ENCODE measurements at places on chromosomes 4 and X.

DNA sequence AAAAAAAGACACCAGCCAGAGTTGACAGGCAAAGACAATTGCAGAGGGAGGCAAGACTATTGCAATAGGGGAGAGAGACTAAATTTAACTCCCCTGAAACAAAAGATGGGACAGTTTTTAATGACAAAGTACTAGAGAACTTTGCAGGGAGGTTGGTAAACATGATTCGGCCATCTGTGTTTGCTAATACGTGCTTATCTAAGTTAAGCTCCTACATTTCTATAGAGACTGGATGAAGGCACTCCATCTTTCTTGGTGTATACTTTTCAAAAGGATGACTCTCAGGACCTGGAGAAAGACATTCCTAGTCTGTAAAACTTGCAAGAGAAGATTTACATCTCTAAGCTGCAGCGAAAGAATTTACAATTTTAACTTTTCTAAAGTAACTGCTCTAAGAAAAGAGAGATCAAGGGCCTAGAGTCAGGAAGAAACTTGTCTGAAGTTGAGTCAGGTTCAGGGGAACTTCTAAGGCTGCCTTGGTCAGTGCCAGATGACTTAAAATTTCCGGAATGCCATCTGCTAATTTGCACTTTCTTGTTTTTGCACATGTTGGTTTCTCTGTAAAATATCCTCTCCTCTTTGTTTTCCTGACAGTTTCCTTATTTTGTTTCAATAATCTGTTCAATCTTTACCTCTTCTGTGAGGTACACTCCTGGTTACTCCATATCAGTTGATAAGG lies 10.6 kb downstream of the ADAM29 start:
- no peak for DNase-seq

DNA sequence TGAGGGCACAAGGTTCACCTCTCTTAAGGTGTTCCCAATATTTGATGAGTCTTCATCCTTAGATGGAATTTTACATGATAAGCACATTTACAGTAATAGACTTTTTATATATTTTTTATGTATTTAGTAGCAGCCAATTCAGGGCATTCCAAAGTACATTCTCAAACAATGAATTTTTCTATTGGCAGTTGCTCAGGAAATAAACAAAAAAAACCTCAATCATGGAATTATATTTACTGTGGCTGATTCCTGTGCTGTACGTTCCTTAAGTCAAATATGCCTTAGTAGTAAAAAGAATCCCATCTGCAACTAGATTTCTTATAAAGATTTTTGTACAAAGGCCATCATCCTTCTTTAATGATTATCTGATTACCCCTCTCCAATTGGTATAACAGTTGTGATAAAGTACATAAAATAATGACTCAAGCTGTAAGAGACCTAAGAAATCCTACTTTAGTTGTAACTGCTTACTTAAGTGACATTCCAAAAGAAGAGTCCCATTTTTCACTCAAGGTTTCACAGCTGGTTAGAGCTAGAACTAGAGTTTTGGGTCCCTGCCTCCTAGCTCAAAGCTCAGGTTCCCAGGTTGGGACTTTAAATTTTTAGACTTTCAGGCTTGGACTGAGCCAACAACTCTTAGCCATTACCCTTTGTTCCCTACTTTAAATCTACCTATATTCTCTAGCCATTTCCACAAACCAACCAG lies 152.7 kb downstream of the FHIP1A start:
- DNase-seq = no peak

GRCh38 chr4:109334129-109335105 lies 32.0 kb upstream of the COL25A1 start:
- DNase-seq = no peak

GRCh38 chr4:11160288-11160687 lies 268.4 kb downstream of the HS3ST1 start:
- no peak for DNase-seq

DNA sequence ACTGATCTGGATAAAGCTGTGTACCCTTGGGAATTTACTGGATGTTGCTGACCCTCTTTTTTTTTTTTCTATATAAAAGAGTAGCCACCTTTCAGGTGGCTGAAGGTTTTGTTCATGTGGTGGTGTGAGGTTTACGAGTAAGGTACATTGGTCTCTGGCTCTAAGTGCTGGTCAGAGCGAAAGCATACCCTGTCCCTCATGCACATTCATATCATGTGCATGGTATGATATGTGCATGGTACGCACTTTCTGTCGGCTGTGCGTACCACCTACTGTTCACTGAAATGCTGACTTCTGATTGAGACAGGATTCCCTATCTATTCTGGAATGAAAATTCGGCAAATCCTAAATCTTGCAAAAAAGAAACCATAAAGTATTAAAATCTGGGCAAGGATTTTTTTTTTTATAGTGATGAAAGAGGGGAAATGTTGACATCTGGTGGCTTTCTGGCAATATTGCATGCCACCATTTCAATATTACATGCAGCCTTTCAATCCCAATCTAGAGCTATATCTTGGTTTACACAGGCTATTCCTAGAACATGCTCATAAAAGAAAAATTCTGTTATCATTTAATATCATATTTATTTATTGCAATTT lies 32.8 kb downstream of the FAM149A start:
- no peak for DNase-seq

DNA sequence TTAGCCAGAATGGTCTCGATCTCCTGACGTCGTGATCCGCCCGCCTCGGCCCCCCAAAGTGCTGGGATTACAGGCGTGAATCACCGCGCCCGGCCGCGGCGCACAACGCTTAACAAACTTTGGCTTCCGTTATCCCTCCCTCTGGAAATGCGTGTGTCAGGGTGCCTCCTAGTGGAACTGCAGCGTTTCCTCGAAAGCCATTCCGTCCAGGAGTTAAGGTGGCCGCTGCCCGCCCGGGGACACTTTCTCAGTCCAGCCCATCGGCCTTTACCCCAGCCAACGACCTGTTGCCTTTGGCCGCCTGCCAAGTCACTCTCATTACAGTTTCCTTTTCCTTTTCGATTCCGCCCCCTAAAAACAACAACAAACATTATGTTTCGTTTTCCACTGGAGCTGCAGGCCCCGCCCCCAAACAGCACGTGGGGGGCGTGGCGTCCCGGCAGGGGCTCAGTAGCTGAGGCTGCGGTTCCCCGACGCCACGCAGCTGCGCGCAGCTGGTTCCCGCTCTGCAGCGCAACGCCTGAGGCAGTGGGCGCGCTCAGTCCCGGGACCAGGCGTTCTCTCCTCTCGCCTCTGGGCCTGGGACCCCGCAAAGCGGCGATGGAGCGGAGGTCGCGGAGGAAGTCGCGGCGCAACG lies at the start of gene HERC5:
Gene HERC5 (plus strand): TSS at position 450 of the 637 bp plus-strand sequence. CDS start 151 bp downstream, at position 601.
- peak; percentile 91 for DNase-seq

DNA sequence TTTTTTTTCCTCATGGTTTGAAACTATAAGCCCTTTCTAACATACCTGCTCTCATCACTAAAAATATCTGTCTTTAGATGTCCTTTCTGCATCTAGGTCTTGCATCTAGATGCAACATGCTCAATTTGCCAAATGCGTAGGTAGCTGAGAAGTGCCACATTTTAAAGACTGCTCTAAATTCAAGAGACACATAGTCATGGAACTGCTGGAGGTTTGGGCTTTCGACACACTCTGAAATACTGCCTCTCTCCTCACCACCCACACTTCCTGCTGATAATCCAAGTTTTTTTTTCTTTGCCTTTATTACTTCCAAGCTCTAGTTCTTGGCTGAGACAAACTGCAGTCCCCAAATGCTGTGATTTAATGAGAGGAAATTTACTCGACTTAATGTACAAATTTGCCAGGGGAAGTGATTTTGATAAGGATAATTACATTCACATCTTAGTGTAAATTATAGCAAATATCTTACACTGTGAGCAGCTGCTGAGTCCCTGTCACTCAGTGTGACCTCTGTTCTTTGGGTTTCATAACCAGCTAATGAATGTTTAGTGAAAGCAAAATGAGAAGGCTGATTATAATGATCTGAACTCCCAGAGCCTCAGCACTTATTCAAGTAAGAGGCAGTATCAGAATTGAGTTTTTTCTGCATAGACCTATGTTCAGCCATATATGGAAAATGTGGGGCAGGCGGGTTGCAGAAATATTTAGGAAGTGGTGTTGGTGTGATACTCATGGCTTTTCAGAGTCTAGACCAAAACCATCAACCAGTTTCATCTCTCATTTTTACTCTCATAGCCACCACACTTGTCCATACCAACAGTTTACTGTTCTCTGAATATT lies 31.3 kb downstream of the DRD5 start:
- DNase-seq = no peak

GRCh38 chr4:123248085-123248659 lies 148.4 kb upstream of the SPRY1 start:
- no peak for DNase-seq

GRCh38 chr4:16225863-16226815 lies at the start of gene TAPT1:
TAPT1 (minus strand) TSS chr4:16226471; CDS start chr4:16226457, 14 bp downstream.
- DNase-seq = peak; percentile 91

GRCh38 chr4:170090352-170091052 lies 746 bp upstream of the AADAT start:
- DNase-seq = no peak

GRCh38 chr4:40227284-40227683 lies 30.5 kb downstream of the RHOH start:
- no peak for DNase-seq

DNA sequence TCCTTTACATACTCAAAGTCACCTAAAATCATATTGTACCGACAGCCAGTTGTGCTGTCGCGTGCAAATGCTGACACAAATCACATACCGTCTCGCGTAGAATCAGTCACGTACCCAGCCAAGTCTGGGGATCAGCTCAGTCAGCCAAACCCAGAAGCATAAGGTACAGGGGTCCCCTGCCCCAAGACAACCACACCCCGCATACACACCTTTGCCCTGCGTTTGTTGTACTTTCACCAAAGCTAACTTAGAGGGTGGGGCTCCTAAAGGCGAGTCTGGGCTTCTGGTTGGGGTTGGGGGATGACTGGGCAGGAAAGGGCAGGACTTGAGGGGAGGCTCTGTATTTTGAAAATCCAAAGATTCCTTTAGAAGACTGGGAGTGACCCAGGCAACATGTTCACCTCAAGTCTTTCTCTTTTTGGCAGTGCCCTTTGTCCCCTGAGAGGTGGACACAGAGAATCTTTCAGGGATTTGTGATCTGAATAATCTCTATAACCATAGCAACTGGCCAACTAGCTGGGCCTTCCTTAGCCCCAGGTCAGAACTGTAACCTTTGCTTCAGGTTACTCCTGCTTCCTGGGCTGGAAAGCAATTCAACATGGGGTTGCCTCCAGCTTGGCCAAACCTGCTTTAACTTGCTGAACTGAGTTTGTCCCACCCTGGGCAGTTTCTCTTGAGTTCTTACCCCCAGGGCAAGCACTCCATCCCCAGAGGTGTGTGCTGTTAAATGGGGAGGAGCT lies 992 bp downstream of the GDPD2 start:
- DNase-seq = no peak

DNA sequence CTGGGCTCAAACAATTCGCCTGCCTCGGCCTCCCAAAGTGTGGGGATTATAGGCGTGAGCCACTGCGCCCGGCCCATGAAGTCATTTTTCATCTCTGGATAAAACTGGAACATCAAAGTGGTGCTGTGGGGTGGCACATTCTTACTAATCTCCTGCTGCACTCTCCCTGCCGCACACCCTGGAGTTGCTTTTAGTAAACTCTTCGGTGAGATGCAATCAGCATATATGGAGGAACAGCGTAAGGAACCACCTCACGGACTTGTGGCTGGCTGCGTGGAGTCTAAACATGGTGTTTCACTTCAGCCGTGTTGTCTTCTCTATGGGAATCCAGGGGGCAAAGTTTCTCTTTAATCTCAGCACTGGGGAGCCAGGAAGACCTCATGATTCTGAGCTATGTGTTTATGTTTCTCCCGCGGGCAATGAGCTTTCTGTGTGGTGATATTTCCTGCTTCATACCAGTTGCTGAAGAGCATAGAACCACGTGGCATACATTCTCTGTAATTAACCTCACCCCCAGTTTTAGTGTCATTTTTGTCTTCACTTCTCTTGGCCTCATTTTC lies 2.1 kb upstream of the RHOH start:
- no peak for DNase-seq

- no peak for DNase-seq
These were observed 200.9 kb downstream of the DHRSX start for GRCh38 chrX:2299871-2300270.

DNA sequence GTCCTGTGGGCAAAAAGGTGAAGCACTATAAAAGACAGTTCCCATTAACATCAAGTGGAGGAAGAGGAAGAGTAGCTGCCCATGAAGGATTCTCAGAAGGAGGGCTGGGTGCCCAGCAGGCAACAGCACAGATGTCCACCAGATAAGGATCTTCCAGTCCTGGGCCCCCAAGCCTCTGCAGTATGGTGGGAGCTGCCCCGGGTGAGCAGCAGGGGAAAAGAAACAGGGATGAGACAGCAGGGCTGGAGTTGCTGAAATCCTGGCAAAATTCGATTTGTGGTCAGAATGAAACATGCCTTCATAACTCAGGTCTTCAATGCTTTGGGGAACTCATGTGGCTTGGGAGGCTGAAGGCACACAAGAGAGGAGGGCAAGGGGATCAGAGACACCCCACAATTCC lies 94.6 kb downstream of the RASL11B start:
- no peak for DNase-seq

GRCh38 chr4:126856906-126857305 lies 775.9 kb upstream of the INTU start:
- no peak for DNase-seq

DNA sequence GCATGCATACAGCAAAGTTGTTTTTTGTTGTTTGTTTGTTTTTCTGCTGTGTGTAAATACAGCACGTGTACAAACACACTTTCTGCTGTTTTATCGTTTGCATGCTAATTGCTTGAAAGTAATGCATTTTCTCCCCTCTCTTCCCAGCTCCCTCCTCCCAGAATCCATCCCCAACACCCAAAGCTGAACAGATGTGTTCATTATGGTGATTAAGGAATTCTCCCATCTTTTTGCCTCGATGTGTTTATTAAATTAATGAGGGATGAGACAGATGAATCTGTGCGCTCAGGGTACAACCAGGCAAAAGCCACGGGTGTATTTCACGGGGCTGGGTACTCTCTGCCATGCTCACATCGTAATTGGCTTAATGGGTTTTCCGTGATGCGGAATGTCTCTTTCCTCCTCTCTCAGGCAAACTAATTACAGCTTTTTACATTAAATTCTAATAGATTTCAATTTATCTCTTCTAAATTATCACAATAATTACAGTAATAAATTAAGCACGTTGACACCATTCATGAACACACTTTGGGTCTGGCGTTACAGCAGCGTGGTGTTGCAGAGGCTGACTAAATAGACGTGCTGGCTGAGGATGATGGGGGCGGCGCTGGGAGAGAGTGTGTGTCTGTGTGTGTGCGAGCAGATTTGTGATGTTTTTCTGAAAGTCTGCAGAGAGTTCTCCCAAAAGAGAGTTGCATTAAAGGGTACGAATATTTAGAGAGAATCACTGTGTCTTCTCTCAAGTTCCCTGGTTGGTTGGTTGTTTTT lies 117.7 kb downstream of the CRLF2 start:
- DNase-seq = no peak
